ENCODE measurements at places on chromosomes 12 and 14.

DNA sequence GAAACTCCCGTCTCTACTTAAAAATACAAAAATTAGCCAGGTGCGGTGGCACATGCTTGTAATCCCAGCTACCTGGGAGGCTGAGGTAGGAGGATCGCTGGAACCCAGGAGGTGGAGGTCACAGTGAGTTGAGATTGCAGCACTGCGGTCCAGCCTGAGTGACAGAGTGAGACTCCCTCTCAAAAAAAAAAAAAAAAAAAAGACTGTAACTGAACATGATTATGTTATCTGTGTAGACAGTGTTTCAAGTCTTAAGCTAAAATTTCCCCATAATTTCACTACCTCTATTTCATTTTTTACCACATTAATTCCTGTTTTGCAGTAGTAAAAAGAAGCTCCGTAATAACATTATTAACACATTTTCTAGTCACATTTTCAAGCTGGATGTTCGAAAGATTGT is 5.4 kb downstream of the PLBD1 start:
- no peak for DNase-seq

DNA sequence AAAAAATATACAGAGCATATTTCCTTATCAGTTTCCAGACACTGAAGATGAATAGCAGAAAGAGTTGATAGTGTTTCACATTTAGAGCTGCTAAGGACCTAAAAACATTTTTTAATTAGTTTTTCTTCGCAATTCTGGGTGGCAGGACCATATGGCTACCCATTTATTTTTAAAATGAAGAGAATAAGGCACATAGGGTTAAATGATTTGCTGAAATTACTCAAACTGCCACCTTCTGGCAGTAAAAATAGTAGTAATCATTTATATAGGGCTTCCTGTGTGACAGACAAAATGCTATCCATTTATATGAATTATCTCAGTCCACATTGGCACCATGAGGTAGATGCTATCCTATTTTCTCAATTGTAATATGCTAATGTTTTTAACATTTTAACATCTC is 108.6 kb upstream of the CCDC196 start:
- DNase-seq = no peak

DNA sequence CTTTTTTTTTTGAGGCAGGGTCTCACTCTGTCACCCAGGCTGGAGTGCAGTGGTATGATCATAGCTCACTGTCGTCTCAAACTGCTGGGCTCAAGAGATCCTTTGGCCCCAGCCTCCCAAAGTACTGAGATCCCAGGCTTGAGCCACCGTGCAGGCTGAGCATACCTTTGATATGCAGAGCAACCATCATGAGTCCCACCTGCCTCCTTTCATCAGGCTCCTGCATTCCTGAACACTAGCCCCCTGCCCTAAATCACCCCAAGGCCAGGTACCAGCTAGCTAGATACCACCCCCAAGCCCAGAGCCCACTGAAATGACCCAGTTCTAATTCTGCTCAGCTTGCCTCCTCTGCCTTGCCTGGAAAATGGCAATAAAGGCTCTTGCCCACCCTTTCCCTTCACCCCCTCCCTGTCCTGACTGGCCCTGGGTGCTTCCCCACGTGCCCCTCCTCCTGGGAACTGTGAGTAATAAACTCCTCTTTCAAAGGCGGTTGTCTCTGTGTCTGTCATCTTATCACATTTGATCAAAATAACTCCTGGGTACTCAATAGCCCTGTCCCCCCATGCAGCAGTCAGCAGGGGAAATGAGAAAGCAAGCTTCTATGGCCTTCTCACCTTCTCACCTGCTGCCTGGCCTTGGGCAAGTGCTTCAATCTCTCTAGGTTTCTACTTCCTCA is 6.4 kb upstream of the BRF1 start:
- DNase-seq = no peak

DNA sequence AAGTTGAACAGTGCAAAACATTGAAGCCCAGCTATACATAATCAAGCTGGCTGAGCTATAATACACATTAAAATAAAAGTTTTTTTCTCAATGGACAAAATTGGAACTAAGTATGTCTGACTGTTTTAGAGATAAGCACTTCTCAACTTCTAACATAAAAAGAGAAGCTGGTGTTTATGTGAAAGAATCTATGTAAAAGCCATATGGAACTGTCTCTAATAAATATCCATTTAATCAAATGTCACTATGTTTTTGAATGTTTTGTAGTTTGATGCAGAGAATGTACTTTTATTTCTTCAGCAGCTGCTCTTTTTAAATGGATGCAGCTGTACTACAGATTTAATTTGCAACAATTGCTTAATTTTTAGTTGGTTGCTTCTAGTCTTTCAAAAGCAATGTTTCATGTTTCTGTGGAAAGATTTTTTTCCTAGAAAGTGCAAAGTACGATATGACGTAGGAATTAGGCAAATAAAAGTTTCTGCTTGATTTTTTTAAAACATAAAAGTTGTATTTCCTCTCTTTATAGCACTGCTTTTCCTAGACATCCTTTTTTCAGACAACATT is 114.2 kb downstream of the PDE3A start:
- DNase-seq = no peak

DNA sequence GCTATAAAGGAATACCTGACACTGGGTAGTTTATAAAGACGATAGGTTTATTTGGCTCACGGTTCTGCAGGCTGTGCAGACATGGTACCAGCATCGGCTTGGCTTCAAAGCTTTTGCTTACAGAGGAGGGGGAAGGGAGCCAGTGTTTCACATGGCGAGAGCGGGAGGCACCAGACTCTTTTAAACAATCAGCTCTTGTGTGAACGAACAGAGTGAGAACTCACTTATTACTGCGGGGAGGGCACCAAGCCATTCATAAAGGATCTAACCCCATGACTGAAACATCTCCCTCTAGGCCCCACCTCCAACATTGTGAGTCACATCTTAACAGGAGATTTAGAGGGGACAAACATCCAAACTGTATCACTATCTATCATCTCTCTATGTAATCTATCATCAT is 227.4 kb downstream of the TMEM132D start:
- no peak for DNase-seq

Data from stimulated activated CD8-positive, alpha-beta memory T cell treated with anti-CD3 and anti-CD28 coated beads, Interleukin-7, amount 100 ng/mL, for 1 hour (primary cell).